ENCODE measurements at places on chromosomes 1 and 21.

GRCh38 chr1:179856296-179856695 is 21.3 kb downstream of the TOR1AIP2 start:
- no peak for DNase-seq

DNA sequence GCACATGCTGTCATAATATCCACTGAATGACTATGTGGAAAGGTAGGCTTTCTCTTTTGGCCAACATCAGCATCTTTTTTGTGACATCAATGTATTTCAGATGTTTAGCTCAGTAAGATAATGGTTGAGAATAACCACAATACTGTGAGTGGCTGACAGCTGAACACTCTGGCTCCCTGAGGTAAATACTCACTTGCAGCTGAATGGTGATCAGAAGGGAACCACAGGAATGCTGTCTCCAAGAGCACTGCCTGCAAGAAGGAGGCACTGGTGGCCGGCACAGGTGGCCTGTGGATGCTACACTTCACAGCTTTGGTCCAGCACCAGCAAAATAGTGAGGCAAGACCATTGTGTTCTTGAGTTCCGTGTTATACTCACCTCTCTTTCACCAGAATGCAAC is 118.7 kb upstream of the PPM1J start:
- no peak for DNase-seq

GRCh38 chr1:29961293-29962059 is 725.2 kb downstream of the PTPRU start:
- no peak for DNase-seq

DNA sequence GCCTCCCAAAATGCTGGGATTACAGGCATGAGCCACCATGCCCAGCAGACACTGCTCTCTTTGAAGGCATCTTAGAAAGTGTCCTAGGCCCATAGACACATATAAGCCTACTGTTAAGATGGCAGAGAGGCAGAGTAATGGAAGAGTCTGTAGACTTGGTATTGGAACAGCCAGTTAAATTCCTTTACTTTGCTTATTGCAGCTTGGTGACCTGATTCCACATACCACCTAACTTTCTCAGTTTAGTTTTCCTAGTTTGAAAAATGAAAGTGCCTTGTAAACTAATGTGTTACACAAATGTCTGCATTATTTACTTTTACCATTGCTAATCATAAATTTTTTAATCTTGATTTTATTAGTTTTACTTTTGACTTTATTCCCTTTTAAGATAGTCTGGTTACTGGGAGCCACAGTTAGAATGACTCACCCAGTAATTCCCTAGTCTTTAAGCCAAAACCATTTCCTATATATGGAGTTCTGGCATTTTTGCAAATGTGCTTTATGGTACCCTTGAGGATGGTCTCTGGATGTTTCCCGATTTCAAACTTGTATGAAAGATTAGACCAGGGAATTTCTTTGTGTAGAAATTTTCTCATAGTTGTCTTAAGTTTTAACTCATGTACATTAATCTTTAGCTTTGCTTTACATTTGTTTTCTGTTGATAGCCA is 6.4 kb downstream of the SMAP2 start:
- DNase-seq, result peak; percentile 90

GRCh38 chr1:75668813-75669212 is 55.7 kb upstream of the ACADM start:
- no peak for DNase-seq

GRCh38 chr1:42266253-42267135 is 68.5 kb downstream of the FOXJ3 start:
- no peak for DNase-seq

DNA sequence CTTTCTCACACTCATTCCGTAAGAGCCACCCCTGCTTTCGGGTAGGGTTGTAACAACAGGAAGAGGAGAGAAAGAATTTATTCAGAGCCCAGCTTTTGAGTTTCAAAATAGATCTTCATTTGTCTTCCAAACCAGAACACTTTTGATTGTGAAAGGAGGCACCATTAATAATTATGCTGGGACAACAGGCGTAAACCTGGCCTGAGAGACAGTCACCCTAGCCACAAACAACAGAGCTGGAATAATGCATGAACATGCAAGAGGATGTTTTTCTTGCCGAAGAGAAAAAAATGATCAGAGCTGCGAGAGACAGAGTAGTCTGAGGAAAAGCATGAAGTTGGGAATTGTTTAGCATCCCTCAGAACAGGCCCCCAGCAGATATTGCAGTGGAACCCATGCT is 18.5 kb upstream of the GREM2 start:
- no peak for DNase-seq

DNA sequence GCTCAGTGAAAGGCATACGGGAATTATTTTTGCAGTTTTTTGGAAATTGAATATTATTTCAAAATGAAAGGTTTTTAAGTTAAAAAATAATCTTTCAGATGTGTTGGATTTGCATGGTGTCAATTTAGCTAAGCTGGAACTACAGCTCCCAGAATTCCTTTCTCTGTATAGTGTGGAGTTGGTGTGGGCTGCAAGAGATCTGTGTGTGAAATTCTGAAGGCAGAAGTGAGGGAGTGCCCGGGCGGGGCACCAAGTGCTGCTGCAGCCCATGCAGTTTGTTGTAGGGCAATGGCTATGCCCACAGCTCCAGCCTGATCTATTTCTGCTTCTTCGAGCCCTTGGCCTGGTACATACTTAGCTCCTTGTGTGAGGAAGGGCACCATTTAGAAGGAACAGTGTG is 60.5 kb upstream of the CSF1 start:
- no peak for DNase-seq

- DNase-seq, result no peak
Measured at GRCh38 chr1:112021263-112021662, 31.8 kb upstream of the KCND3 start.

DNA sequence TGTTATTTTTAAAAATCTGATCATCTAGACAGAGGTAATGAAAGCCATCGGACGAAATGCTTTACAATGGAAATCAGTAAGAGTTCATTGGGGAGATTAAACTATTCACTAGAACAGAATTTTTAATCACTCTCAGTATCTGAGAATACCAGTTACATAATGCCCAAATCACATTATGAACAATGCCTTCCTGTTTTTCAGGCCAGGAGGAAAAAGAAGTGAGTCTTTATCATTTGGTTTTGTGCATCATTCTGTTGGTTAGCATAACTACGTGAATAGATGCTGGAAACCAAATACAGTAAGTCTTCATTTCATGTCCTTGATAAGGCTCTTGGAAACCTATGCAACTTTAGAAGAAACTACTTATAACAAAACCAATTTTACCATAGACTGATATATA is 18.0 kb upstream of the ASB17 start:
- DNase-seq, result no peak

- peak; percentile 36 for DNase-seq
Measured at GRCh38 chr1:210464519-210465039, 135.9 kb downstream of the HHAT start.

- no peak for DNase-seq
Measured at GRCh38 chr1:36095760-36096405, 7.2 kb downstream of the ADPRS start.

DNA sequence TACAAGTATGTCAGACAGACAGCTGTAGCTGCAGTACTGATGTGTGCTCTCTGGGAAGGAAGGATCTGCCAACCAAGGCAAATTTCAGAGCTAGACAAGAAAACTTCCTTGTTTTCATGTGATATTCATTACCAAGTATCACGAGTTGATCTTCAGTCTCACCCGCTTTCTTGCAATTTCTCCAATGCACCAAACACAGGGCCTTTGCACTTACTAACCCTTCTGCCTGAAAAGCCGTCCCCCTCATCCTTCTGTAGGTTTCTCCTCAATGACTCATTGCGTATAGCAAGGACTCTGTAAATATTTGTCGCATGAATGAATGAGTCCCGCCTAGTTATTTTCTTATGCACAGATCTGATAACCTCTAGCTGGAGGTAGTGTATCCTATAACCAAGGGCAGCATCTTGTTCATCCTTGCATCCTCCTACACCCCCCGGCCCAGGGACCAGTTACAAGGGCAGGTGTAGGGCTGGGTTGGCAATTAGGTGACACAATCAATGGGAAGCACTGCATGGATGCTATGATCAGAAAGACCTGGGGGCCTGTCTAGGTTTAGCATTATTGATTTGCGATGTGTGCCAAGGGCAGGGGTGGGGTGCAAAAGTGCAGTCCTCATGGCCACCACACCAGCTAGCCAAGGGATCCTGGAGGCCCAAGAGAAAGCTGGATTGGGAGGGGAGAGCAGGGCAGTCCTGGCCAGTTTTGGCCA is 51.4 kb upstream of the GPR157 start:
- no peak for DNase-seq

- no peak for DNase-seq
Measured at GRCh38 chr1:6635910-6636760, 11.5 kb downstream of the THAP3 start.

GRCh38 chr1:246435421-246436041 is 71.5 kb downstream of the SMYD3 start:
- DNase-seq, result peak; percentile 16

DNA sequence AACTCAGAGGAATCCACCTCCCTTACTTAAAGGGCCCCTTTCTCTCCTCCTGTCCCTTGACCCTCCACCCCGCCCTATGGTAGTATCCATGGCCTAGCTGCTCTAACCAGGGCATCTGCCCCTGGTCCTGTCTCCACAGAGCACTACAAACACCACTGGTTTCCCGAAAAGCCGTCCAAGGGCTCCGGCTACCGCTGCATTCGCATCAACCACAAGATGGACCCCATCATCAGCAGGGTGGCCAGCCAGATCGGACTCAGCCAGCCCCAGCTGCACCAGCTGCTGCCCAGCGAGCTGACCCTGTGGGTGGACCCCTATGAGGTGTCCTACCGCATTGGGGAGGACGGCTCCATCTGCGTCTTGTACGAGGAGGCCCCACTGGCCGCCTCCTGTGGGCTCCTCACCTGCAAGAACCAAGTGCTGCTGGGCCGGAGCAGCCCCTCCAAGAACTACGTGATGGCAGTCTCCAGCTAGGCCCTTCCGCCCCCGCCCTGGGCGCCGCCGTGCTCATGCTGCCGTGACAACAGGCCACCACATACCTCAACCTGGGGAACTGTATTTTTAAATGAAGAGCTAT is 1.7 kb downstream of the BTG2 start:
- DNase-seq, result no peak

GRCh38 chr1:201582705-201583442 is 43.9 kb downstream of the NAV1 start:
- peak; percentile 62 for DNase-seq

DNA sequence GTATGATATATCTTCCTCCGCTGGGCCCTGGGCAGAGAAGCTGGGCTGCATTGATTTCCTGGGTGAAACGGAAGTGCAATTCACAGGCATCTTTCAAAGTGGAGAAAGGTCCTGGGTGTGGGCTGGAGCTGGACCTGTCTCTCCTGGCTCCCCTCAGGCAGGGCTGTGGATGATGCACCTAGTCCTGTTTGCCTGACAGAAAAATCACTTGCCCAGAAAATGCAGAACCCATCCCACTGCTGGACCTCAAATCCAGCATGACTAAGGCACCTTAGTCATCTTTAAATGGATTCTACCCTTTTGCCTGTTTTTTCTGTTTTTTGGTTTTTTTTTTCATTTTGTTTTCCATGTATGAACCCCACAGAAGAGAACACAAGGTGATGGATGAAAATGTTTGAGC is 49.7 kb downstream of the MYSM1 start:
- DNase-seq, result no peak

GRCh38 chr1:98887507-98887906 is 117.2 kb downstream of the PLPPR5 start:
- DNase-seq, result no peak

DNA sequence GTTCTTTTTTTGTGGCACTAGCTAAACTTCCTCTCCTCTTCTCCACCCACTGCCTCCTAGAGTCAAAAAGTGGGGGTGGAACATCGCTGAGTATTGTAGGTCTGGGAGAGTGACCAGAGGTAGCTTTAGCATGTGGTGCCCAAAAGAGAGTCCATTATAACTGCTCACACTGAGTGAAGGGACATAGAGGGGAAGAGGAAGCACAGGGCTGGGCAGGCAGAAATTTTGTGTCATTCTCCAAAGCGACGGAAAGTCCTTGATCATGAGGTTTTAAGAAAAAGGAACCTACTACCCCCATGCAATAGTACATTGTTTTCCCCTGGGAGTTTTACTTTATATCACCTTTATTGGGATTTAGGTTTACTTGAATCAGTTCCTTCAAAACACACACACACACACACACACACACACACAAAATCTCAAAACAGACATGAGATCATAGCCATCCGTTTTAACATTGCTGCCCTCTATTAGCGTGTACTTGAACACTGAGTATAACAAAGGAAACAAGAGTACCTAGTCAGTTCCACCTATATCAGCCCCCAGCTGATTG is 4.1 kb downstream of the CD84 start:
- no peak for DNase-seq

DNA sequence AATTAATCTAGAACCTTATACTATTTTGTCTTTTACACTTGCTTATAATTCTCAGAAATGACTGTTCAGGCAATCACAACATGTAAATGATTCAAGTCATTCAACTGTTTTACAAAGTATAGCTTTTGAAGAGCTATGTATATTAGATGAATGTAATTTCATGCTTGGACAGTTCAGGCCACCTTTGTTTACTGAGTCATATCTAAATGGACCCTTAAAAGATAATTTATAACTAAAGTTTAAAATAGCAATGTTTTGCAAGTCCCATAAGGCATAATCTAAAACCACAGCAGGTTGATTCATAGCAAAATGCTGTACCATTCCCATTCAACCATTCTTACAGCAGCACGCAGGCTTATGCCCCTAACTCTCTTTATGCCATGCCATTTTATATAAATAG is 64.8 kb downstream of the PIK3R3 start:
- DNase-seq, result no peak

DNA sequence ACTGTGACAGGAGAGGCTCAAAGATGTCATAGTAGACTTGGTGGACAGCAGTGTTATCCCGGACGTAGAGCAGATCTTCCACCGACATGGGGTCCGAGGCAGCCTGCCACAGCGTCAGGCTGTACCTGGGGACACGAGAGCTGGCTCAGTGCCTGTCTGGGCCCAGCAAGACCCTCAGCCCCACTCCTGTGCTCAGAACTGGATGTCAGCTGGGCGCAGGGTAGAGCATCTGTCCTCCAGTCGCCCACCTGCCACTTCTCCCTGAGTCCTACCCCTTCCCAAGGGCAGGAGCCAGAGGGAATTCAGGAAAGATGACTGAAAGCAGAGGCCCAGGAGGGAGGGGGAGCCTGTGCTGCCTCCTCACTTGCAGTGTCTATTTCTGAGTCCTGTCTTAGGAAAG is 11.7 kb downstream of the FAM151A start:
- no peak for DNase-seq

GRCh38 chr1:150066838-150067183 is 765 bp upstream of the VPS45 start:
- no peak for DNase-seq

GRCh38 chr1:27961646-27962221 is 2.0 kb downstream of the XKR8 start:
- DNase-seq, result no peak

GRCh38 chr1:198656500-198656932 is 17.7 kb downstream of the PTPRC start:
- no peak for DNase-seq

GRCh38 chr1:26602378-26602959 is 72.9 kb downstream of the RPS6KA1 start:
- DNase-seq, result peak; percentile 65

GRCh38 chr1:89065079-89065868 is at the start of gene GBP1:
Gene GBP1, minus strand, starts transcription at chr1:89065208. Its CDS starts 1,974 bp downstream, at chr1:89063234.
- DNase-seq, result peak; percentile 85
